Stimulated activated CD4-positive, alpha-beta T cell treated with anti-CD3 and anti-CD28 coated beads, Interleukin-2, amount 100 ng/mL, for 4 hours (primary cell): ENCODE measurements at places on chromosomes 13 and 19.

- no peak for DNase-seq
These were observed 285.8 kb upstream of the PCDH9 start for GRCh38 chr13:67515895-67516294.

- no peak for DNase-seq
These were observed 10.2 kb downstream of the EPSTI1 start for GRCh38 chr13:42981853-42982252.

DNA sequence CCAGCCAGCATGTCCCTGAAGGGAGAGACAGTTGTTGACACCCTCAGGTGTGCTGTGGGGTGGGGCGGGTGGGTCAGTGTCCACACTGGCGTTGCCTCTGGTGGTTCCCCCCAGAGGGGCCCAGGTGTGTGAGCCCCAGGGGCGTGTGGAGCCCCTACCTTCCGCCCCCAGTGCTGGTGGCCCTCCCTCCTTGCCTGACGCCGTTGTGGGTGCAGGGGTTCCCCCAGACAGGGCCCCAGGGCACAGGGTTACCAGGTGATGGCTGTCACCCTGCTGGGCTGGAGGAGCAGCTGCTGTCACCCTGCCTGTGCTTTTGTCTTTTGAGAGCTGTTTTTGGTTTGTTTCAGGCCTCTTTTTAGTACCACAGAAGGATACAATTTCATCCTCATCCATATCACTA, 27.2 kb downstream of the ATP4B start:
- no peak for DNase-seq

DNA sequence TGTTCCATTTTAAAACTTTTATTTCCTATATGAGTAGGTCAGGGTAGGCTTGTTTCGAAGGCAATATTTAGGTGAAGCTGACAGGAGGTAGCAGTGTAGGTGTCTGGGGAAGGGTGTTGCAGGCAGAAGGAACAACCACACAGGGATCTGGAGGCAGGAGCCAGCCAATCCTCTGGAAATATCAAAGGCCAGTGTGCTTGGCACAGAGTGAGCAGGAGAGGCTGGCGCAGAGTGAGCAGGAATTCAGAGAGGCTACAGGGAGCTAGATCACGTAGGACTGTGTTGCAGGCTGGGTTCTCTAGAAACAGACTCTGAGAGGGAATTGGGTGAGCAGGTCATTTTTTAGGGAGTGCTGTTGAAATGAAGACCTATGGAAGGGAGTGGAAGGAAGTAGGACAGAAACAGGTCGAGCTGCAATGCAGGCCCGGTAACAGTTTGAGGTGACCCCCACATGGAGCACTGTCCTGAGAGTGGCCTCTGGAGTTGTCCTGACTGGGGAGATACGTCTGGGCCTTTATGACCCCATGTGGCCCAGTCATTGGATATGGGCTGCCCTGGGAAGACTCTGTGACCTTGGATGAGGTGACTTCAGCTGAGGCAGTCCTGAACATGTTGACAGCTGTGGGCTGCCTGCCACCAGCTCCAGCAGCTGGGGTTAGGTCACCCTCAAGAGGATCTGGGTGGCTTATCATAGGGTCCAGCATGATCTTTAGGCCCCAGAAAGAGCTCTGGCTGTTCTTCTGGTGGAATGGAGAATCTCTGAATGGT, 51.7 kb downstream of the ERCC5 start:
- no peak for DNase-seq

GRCh38 chr13:28199089-28199488, 60.7 kb downstream of the PAN3 start:
- no peak for DNase-seq

DNA sequence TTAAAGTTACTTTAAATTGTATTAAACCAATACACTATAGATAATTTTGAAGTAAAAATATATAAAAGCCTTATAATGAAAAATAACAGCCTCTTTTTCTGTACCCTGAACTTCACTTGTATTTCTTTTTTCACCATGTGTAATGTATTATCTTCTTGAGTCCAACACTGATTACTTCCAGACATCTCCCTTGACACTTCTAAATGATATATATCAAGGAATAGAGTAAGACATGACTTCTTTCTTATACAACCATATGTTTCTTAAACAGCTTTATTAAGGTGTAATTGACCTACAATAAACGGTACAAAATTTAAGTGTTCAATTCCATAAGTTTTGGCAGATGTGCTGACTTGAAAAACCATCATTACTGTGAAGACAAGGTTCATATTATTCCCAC, 531.9 kb downstream of the OLFM4 start:
- no peak for DNase-seq

DNA sequence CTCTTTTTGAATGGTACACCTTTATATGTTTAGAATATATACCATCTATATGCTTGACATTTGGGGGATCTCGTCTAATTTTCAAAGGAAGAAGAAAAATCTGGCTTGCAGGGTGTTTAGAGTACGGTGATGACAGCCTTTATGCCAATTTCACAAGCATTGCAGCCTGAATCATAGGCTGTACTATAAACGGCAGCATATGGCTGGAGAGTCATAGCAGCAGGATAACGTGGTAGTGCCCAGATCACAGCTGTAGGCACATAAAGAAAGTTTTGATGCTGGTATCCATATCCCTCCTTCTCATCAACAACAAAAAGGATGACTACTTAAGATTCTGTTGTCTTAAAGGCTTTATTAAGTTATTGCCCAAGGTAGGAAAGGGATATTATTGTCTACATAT, 253.0 kb downstream of the PCDH9 start:
- no peak for DNase-seq

DNA sequence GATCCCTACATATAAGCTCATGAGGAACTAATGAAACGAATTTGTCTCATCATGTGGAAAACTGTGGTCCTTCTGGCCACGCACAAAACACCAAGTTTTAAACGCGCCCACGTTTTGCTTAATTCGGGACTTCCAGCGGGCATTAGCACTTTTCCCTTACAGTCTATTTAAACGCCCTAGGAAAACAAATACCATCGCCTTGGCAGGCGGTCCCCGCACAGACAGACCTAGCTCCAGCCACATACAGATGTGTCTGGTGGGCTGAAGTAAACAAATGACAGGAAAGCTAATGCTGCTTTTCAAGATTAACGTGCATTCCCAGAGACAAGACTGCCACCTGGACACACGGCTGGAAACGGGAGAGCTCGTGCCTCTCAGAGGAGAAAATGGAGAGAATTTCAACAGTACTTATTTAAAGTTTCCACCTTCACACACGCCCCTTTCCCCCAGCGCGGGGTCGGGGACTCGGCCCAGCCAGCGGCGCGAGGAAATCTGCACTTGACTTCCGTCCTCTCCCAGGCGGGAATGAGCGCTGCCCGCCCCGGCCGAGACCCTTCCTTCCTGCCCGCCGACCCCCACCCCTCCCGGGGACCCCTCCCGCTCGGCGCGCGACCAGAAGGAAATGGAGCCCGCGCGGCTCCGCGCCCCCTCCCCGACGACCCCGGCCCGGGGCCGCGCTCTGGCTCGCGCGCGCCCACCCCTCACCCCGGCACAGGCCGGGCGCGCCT, 931 bp downstream of the USP12 start:
- peak; percentile 21 for DNase-seq

GRCh38 chr19:2327773-2328400, 499 bp downstream of the LSM7 start:
- DNase-seq: peak; percentile 63

GRCh38 chr13:23979361-23980159, 82.3 kb upstream of the C1QTNF9B start:
- DNase-seq: no peak

- no peak for DNase-seq
These were observed 1.0 kb downstream of the AXL start for GRCh38 chr19:41219924-41220567.

GRCh38 chr13:35765941-35766340, 289.5 kb upstream of the MAB21L1 start:
- no peak for DNase-seq

DNA sequence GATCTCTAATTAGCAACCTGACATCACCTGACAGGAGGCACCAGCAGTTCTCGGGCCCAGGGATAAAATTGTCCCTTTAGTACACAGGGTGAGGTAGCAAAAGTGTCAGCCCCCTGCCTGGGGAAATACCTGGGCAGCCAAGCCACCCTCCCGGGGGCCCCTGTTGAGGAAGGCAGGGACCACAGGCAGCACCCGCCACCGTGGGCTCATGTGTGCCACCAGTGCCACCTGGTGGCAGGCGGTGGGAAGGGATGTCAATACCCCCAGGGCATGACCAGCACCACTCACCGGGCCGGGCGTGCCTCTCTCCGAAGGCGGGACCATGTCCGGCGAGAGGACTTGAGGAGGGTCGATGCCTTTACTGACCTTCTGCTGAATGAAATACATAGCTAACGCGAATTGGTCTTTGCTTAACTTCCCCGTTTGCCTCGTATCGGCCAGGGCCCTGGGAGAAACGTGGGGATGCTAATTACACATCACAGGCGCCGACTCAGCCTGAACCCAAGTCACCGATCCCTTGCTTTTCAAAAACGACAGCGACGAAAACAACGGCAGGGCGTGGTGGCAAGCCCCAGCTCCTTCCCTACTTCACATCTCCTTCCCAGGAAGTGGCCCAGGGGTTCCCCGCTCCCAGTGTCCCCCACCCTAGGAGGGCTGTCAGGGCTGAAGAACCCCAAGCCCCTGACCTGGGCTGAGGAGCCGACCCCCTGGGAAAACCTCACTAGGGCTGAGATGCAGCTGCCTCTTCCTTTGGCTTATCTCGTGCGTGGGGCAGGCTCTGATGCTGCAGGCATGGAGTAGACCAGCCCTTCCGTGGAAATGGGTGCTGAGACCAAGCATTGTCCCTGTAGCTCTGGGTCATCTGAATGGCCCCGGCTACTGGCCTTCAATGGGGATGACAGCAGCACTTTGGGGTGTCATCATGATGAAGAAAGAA, 53.8 kb downstream of the EPS15L1 start:
- peak; percentile 39 for DNase-seq

GRCh38 chr19:4174895-4175668, 7.3 kb downstream of the SIRT6 start:
- no peak for DNase-seq

- DNase-seq: no peak
These were observed 96.6 kb upstream of the FREM2 start for GRCh38 chr13:38590230-38590629.

DNA sequence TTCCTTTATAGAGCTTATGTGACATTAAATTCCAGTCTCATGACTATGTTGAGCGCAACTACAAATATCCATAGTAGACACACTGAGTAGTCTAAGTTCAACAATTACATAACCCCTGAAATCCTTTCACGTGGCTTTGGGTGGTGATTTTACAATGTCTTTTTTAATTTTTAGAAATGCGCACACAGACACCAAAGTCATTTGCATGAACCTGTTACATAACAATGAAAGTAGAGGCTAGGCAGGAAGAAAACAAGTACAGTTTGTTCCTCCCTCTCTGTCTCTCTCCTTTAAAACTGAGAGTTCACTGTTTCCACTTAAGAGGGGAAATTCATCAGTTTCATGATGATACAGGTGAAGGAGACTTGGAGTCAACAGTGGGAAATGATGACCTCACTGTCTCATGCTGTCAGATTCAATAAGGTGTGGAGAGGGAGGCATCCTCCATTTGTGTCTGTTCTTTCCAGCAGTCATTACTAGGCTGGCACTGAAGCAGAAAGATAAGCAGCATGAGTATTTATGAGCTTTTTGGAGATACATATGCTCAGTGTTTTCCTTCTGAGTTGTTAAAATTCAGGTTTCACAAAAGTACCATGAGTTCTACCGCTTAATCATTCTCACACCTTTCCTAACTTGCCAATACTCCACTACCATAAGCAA, 201.8 kb downstream of the LHFPL6 start:
- DNase-seq: no peak

DNA sequence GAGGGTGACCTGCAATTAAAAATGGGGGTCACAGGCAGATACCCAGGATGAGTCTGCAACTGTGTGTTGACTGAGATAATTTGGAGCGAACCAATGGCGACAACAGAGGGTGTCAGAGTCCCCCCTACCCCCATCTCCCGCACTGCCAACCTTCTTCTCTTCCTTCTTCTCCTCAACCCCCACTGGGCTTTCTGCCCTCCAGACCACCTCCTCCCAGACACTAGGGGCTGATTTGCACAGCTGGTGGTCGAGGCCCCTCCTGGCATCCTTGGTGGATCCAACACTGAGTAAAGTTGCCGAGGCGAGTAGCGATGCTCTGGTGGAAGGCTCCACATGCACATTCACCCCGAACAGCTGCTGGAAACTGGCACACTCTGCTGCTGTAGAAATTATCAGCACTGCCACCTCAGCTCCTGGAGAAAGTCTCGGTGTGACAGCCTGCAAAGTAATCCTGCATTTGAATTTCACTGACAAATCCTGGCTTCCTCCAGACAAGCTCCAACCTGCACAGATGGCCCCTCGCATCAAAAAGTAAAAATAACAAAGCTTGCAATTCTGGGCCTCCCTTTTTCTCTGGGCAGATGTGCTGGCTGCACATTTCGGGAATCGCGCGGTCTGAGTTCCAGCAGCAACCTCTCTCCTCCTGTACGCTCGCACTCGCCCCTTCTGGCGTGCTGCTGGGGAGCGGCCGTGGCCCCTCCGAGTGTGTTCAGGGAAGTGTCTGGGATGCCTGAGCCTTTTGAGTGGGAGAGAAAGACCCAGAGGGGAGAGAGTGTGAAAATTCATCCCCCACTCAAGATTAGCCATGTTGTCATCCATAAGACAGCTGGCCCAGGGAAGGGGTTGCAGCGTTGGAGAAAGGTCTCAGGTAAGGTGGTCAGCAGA, 28.5 kb downstream of the CCNE1 start:
- DNase-seq: no peak

- no peak for DNase-seq
These were observed 47.5 kb upstream of the RNF113B start for GRCh38 chr13:98224557-98224956.

DNA sequence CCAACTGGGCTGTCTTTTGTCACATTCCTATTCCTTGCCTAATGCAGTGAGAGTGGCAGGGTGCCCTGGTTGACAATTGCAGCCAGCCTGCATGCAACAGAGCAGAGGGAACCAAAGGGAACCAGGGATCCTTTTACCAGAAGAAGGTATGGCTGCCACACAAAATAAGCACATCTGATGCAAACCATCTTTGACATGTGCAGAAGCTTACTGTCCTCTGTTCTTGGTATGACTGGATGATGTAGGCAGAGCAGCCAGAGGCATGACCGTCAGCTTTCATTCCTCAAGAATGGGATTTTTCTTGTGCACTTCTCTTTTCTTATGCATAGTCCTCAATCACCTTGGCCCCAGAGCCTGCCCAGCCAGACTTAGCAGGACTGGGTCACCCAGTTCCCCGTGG, 116.1 kb downstream of the UQCRFS1 start:
- no peak for DNase-seq

GRCh38 chr13:48318377-48318811, 14.8 kb downstream of the RB1 start:
- DNase-seq: no peak

GRCh38 chr13:95689582-95689926, 12.6 kb downstream of the DNAJC3 start:
- no peak for DNase-seq
